ENCODE measurements at places on chromosomes 6 and 20. TPM values are rescaled to one million over a fixed set of nuclear protein-coding genes. Genes with fewer than 3 reads are reported as not detected.

CLPSL1 gene
- total RNA-seq = not detected

FAM184A gene
- 8.3 TPM for total RNA-seq

- DNase-seq = no peak
Observed at GRCh38 chr6:1039191-1039590, 272.7 kb upstream of the FOXQ1 start.

GRCh38 chr6:168413018-168413720 is 27.8 kb upstream of the SMOC2 start:
- no peak for DNase-seq

DNA sequence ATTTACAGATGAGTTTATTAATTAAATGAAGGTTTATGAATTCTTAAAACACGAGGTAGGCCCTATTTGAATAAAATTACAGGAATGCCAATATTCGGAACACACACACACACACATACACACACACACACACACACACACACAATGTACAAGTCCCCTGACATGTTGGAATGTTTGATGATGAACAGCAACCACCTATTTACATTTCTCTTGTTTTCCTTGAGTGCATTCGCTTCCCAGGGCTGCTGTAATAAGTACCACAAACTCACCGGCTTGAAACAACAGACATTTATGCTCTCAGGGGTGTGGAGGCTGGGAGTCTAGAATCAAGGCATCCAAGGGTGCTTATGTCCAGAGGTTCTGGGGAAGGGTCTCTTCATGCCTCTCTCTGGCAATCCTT is 90.3 kb downstream of the SLC22A3 start:
- no peak for DNase-seq

GRCh38 chr6:155219858-155220301 is 43.9 kb upstream of the CLDN20 start:
- no peak for DNase-seq

DNA sequence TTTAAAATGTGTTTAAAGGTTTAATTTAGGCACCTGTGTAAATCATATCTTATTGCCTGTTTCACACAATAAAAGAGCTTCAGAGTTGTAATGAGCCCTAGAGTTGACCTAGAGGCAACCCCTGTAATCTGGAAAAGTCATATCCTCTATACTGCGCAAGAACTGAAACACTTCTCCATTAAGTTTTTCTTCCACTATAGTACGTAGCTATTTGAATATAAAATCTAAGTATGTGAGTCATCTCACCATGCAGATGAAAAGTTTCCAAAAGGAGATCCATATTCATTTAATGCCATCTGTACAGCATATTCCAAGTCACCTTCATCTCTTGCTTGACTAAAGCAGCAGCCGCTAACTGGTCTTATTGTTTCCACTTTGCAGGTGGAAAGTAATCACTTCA is 26.0 kb upstream of the TAAR1 start:
- no peak for DNase-seq

GLP1R gene
- not detected for total RNA-seq

DNA sequence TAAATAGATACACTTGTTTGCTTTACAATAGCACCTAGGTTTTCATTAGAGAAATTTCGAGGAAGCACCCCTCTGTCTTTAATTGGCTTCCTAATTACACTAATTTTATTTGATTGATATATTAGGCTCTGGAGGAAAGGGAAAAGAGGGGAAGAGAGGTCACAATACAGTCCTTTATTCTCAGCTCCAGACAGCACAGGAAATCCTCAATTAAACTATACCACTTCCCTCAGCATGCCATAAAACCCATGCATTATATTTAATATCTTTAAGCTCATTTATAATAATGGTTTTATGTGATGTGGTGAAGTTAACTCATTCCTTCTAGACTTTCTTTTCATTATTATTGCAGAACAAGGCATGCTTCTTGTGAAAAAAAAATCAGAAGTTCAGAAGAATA is 17.7 kb upstream of the PDE7B start:
- no peak for DNase-seq

- DNase-seq = no peak
Observed at GRCh38 chr6:167129562-167129961, 6.7 kb downstream of the CCR6 start.

- DNase-seq = no peak
Observed at GRCh38 chr6:53906103-53906502, 111.3 kb downstream of the LRRC1 start.

DNA sequence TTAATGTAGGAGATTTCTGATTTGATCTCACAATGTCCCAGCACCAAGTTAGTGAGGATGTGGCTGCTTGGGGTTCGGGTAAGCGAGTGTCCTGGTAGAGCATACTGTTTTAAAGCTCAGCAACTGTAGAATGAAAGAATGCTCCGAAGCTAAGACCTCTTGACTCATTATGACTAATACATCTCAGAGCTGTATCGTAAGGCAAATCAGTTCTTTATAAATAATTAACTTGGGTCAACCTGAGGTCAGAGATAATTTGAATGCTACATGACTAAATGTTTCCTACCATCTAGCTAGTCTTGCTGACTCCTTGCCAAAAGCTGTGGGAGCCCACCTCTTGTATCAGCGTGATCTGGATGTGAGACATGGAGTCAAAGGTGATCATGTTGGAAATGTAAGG is 128.8 kb upstream of the PDE7B start:
- DNase-seq = no peak

DNA sequence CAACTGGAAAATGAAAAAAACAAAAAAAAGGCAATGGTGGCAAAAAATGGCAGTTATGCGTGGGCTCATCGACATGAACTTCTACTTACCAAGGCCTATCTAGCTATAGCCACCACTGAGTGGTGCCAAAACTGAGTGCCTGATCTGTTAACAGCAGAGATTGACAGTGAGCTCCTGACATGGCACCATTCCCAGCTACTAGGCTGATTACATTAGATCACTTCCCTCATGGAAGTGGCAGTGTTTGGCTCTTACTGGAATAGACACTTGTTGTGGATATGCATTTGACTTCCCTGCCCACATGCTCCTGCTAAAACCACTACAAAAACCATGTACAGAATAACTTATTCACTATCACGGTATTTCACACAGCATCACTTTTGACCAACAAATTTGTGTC is 216.1 kb upstream of the SGK1 start:
- no peak for DNase-seq

EDN1 gene
- 0.10 TPM for total RNA-seq

DNA sequence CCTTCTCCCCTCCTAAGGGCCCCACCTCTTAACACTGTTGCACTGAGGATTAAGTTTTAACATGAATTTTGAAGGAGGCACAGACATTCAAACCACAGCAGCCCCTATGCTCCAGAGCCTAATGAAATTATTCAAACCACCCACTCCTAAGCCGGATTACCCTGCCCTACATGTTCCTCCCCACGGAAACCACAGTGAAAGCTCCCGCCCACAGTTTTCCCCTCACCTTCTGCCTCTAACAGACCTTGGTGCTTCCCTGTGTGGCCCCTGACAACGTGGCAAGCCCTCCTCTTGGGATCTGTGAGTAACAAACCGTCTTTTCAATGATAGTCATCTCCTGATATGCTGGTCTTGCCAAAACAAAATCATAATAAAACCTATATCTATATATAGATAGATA is 74.8 kb downstream of the RIN2 start:
- no peak for DNase-seq

GRCh38 chr6:56808871-56809359 is 146.0 kb upstream of the BEND6 start:
- no peak for DNase-seq

DEFB124 gene
- total RNA-seq = not detected

DNA sequence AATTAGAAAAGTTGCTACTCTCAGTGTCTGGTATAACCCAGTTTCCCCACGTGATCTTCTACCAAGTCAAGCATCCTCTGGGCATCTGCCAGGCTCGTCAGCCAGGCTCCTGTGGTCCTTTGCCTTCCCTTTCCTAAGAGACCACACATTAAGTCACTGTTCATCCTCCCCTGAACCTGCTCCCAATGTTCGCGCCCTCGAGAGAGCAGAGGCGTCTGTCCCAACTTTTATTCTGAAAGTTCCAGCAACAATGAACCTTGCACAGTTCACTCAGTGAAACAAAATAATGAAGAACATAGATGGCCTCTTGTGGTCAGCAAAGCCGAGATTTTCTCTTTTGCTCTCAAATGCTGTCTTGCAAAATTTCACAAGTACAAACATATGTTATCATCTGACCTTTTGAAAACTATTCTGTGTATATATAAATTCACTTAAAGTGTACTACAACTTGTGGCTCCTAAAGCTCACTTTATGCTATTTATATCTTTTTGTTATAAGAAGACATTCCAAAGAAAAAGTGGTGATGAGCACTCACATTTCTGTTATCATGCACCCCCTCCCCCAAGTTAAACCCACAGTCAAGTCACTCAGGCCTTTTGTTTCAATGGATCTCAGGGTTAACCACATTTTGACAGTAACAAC is 39.2 kb upstream of the NHSL1 start:
- no peak for DNase-seq

DNA sequence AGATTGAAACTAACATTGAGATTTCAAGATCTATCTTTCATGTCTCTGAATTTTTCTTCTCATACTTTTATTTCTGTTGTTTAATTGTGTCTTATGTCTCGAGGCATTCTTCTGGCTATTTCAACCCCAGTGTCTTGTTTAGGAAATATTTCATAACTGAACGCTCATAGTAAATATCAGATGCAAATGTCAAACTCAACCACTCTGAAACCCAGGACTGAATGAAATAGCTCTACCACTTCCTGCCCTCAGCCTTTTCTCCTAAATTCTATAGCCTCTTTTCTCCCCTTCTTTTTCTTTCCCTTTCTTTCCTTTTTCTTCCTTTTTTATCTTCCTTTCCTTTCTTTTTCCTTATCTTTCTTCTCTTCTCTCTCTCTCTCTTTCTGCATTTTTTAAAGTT is 7.7 kb downstream of the ISM1 start:
- DNase-seq = no peak

All from activated CD4-positive, alpha-beta T cell treated with anti-CD3 and anti-CD28 coated beads, Interleukin-2, amount 10 ng/mL, durations not matched to agents 7 days and 5 days (primary cell).